ENCODE measurements at places on chromosomes 4 and X.

DNA sequence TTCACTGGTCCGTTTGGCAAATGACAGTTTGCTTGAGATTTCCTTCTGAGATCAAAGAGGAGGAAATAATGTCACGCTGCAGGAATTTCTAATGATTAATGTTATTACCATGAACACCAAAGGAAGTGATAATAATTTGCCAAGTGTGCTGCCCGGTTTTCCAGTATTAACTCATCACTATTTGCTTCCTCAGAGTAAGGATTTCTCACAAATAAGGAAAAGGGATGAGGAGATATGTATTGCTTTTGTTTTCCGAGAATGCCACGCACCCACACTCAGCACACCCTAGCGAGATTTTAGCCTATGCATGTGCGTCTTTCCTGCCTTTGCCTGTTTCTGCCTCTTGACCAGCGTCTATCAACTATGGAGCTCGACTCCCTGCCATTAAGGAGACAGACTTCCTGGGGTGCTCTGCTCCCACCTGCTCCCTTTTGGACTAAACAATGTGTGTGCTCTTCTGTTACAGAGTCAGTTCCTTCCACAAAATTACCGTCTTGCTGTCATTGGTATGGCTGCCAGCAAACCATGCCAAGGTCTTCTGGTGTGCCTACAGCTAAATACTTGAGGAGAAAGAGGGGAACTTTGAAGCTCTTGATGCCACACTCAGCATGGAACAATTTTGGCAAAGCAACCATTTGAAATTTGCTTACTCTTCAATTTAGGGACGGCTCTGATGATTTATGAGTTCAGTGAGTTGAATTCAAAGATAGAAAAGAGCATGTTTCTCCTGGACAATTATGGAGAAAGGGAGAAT lies 393.1 kb upstream of the ZFP42 start:
- DNase-seq: no peak

GRCh38 chr4:34372815-34373214 lies 1871.5 kb downstream of the ARAP2 start:
- DNase-seq: no peak

- DNase-seq: no peak
Measured at GRCh38 chr4:8355864-8356565, 84.5 kb downstream of the ACOX3 start.

GRCh38 chrX:2954541-2954940 lies 25.4 kb upstream of the ARSD start:
- no peak for DNase-seq

DNA sequence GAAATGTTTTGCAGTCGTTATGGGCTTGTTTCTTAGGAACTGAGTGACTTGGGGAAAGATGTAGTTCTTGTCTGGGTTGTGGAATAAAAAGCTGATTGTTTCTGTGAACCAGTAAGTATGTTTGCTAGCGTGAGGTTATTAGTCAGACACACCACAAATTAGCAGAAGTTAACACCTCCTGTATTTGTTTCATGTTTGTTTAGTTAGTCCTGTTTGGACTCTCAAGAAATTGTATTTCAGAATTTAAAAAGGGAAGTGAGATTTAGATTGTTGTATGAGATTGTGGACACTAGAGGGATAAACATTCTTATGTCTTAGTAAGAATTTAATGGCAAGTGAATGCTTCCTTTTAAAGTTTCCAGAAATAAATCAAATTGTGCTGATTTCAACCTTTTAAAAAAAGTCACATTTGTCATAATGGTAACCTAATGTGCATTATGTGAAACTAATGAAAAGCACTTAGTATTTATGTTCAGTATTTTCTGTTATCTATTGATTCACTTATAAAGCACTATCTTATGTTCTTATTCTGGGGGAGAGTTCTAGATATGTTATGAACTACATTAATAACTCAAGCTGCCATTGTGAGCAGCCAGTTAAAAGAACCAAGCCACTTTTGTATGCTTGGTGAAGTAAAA lies 25.6 kb downstream of the ATP10D start:
- DNase-seq: no peak

DNA sequence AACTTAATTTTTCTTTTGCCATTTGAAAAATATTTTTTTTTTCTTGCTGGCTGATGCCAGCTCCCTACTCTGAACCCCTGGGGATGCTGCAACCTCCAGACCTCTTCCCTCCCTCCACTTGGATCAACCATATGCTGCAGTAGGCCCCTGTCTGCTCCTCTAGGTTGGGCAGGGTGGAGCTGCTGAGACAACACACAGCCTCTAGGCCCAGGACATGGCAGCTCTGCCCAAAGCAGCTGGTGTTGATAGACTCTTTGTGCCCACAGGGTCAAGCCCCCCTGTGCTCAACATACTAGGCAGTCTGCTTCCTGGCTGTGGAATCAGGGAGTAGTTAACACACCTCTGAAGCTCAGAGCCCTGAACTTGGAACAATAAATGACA lies 19.9 kb upstream of the CLNK start:
- DNase-seq: no peak

GRCh38 chrX:153626025-153626633 lies 20.9 kb upstream of the DUSP9 start:
- DNase-seq: no peak

- DNase-seq: no peak
Measured at GRCh38 chr4:88163336-88163735, 4.9 kb upstream of the ABCG2 start.

DNA sequence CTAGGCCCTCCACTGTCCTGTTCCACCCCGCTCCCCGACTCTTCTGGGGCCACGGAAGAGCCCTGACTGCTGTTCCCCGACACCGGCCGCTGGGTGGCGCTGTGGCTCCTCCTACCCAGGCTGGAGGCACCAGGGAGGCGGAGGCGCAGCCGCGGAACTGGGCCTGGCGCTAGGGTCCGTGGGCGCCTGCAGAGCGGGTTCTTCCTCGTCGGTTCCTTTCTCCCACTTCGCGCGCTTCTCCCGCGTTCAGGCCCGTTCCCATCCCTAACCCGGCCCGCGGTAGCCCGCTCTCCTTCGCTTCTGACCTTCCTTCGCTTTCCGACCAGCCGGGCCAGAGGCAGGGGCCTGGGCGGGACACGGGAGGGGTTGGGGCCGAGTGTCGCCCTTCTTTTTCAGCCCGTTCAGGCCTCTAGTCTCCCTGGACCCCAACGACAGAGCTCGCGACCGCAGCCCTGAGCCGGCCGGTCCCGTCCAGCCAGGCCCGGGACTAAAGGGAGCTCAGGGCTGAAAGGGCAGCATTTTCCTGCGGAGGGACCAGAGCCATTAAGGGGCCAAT lies 34.3 kb downstream of the NALF2 start:
- DNase-seq: peak; percentile 59

- no peak for DNase-seq
Measured at GRCh38 chr4:44257461-44257860, 191.1 kb downstream of the KCTD8 start.

DNA sequence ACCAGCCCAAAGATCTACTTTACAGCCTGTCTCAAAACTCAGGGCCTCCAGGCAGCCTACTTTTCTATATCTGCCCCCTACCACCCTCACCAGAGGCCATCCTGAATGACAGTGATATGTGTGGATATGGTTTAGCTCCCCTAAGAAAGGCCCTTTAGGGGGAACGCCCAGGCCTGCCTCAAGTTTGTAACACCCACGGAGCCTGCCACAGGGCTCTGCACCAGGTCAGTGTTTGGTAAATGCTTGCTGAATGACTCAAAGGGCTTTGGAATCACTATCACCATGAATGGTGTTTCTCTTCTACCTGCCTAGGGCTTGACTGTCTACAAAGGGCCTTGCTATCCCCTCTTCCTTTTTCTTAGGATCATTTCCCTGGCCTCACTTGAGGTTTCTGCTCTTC lies 11.3 kb upstream of the LONRF3 start:
- no peak for DNase-seq

Measured in effector memory CD8-positive, alpha-beta T cell (primary cell).